ENCODE measurements at places on chromosomes 12 and 14.

GRCh38 chr14:94716976-94717375 is 52.9 kb downstream of the GSC start:
- no peak for DNase-seq

DNA sequence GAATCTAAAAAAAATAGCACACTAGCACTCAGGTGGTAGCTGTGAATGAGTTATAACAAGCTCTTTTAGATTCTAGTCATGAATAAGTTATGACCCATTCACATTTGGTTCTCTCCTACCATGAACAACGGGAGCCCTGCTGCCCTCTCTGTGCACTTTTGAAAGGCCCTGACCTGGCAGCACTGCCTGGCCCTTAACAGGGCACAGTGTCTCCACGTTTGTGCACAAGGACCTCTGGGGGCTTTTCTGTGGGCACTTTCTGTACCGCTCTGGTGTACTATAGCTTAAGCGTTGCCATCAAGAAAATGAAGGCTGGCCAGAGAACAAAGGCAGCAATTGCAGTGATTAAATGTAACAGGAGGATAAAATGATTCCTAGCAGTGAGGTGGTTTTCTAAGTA is 21.2 kb downstream of the CCDC92 start:
- DNase-seq = no peak

DNA sequence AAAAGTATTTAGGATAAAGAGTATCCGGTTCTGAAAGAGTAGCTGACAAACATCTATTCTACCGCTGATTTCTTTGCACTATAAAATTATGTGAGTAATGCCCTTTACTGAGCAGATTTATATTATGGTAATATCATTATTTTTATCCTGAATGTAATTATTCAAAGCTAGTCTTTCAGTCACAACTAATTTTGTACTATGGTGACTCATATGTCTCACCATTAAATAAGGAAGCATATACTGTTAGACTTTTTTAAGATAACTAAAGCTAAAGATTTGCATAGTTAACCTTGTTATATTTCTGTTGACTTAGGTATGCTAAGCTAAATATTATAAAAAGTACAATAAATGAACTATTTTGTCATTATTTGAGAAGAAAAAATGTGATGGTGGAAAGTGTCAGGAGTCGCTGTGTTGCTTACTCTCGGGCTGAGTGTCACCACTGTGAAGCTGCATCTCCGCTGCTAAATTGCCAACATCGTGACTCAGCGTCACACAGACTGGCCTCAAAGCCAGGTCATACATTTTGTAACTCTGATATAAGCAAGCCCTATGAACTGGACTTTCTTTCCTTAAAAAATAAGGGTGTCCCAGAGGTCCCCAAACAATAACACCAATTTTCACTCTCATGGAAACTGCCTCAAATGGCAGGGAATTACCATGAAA is 69.1 kb upstream of the SSTR1 start:
- DNase-seq = no peak

GRCh38 chr14:95541932-95542930 is 7.4 kb downstream of the GLRX5 start:
- no peak for DNase-seq

GRCh38 chr12:94327809-94328208 is 131.9 kb downstream of the CEP83 start:
- DNase-seq = no peak

DNA sequence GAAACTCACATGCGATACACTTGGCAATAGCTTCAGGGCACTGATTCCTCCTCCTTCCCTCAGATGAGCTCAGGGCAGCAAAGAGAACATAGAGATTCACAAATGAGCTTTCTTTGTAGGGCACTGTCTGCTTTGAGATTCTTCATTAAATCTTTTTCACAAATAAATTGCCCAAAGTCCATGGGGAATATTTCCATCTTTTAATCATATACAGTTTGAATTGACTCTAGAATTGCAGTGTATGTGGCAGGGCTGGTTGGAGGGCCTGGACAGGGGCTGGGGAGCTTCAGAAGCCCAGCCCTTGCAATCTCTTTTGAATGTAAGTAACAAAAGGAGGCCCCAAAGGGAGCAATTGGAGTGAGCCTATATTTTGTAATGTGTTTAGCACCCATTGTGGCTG is 197.5 kb downstream of the NOVA1 start:
- no peak for DNase-seq

GRCh38 chr12:83538361-83538965 is 851.8 kb downstream of the TMTC2 start:
- no peak for DNase-seq
